Hepatic stellate cell (primary cell): ENCODE measurements at places on chromosomes 12 and 14.

- DNase-seq: no peak
Observed at GRCh38 chr12:46553266-46553665, 180.7 kb upstream of the SLC38A2 start.

DNA sequence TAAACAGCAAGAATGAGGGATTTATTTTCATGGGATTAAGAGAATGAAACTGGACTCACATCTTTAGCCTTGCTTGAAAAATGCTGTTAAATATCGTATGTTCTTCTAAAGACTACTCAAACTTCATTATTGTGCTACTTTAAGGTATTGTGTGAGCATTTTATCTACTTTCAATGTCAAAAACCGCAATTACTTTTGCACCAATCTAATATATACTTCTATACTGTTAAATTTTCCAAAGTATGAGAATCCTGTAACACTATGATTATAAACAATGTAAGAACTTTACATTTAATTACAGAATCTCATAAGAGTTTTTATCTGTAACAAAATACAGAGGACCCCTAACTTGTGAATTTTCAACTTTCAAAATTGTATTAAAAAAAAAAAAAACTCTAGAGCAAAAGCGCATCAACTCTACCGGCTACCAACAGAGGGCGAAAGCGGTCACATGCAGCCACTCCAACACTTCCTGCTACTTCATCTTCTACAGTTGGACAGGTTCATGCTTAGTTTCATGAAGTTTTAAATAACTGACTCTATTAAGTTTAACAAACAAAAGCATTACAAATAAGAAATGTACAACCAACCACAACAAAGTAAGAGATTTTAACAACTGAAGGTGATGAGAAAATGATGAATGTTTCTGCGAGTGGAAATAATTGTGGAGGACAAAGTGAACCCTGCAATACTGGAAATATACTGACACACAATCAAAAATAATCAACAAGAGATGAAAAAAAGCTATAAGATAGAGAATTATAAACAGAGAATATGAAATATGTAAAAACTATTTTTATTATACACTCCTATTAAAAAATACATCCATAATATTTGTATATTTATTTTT, 210.9 kb downstream of the MED13L start:
- DNase-seq: peak; percentile 19

- DNase-seq: no peak
Observed at GRCh38 chr12:39816671-39817185, 197.1 kb upstream of the ABCD2 start.

- no peak for DNase-seq
Observed at GRCh38 chr12:90333424-90333823, 621.6 kb downstream of the CCER1 start.

GRCh38 chr14:50452296-50452695, 55.6 kb upstream of the CDKL1 start:
- DNase-seq: no peak

DNA sequence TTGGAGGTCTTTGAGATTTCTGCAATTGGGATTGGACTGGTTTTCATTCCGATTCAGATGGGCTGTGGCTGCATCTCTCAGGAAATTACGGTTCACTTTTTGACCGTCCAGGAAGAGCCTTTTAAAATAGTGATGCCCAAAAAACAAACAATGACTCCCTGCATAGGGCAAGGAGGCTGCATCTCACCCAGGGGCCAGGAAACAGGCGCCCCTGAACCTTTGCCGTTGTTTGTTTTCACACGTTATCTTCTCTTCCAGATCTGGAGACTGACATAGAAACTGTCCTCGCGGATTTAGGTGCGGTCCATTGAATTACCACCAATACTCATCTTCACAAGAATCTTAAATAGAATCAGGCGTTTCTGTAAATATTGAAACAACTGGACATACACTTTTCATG, 66.0 kb downstream of the FLRT2 start:
- no peak for DNase-seq

DNA sequence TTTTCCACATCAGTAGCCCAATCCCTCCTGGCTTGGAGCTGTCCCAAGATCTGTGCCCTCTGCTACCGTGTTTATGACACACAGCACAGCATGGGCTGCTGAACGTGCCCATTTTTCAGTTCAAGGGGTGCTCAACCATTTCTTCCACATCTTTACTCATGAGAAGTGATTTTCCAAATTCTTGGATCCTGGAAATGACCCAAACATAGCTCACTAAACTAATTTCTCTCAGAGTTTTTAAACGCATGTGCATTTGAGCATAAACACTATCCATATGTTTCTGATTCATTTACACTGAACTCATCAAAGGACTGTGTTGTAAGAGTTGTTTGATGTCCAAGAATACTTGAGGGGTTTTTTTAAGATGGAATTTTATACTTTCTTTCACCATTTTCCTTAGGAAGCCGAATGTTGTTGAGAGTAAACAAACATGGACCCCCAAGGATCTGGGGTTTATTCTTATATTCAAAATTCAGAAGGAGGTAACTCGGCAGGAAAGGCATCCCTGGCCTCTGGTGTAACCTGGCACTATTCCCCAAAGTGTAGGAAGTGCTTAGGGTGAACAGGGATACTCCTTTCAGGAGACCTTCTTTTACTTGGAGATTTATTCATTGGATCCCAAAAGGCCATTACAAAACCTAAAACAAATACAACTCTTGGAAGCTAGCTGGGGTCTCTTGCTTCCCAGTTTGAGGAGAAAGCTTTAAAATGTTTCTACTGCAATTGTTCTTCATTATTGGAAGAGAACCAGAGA, 215.0 kb downstream of the BMP4 start:
- DNase-seq: no peak

DNA sequence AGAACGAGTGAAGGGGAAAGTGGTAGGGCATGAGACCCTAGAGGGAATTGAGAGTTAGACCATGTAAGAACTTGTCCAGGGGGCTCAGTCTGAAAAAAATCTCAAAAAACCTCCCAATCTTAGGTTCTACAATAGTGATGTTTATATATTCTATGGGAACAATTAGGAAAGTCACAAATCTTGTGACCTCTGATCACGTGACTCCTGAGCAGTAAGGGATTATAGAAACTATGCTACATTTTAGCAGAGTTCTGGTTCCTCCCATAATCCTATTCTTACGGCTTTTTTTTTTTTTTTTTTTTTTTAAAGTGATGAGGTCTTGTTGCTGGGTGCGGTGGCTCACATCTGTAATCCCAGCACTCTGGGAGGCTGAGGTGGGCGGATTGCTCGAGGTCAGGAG, 5.8 kb downstream of the ADCK1 start:
- no peak for DNase-seq

- no peak for DNase-seq
Observed at GRCh38 chr12:109681986-109682707, 31.5 kb upstream of the FAM222A start.

DNA sequence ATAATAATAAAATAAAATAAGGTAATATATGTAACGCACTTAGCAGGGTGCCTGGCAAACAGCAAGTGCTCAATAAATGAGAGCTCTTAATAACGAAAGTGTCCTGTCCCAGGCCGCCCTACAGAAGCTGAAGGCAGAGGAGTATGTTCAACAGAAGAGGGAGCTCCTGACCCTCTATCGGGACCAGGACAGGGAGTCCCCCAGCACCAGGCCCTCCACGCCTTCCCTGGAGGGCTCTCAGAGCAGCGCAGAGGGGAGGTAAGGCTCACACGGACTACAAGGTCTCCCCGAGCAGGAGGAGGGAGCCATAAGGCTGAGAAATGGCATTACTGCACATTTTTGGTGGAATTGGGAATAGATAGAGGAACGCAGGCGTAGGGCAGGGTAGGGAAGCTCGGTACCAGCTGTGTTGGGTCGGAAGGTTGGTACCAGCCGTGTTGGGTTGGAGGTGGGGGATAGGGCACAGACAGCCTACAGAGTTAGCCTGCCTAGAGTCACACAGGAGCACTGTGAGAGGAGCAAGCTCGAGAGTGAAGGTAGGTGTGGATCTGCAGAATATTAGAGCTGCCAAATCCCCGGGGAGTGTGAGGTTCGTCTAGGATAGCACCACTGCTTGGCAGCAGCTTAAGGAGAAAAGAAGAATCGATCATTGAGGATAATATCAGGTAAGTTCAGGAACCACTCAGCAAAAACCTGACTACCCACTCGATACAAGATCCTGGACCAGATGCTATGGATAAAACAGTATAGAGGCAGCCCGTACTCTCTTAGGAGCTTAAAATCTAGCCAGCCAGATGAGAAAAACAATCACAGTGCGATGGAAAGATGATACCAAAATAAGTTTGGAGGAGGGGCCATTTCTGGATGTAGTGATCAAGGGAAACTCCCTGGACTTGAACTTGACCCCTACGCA, 15.3 kb downstream of the TNFRSF1A start:
- DNase-seq: peak; percentile 65

- DNase-seq: no peak
Observed at GRCh38 chr12:113837528-113838296, 128.4 kb downstream of the RBM19 start.

DNA sequence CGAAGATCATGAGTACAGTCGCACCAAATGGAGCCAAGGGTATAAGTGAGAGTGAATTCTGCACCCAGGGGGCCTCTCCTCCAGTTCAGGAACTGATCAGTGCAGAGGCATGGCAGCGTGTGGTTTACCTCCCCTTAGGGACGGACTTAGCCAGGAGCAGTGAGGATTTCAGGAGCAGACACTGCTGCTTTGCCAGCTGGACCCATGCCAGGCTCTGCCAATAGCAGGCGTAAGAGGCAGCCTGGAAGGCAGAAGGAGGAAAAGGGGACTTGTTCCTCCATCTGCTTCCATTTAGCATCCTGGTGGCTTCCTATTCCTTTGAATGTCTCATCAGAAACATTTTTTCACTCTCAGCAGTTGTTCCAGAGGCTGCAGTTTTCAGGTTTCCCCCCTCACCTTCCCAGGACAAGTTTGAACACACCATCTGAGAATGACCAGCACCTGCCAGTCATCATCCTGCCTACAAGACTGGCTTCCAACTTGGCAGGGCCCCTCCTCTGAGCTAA, 137.0 kb upstream of the LMNTD1 start:
- no peak for DNase-seq

DNA sequence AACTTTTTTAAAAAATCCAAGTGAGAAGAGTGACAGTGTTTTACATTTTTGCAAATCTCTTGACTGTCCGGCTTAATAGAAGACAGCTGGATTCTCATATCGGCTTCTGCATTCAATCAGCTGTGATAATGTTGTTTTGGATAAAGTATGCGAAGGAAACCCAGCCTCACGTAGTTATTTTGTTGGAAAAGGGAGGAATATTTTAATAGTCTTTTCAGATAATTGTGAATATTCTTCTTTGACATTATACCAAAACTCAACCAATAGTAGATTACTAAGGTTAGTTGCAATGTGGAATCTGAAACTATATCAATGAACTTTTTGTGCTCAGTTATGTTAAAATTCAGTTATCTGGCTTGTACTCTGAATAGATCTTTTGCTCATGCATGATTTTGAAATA, 276.5 kb downstream of the ZFP36L1 start:
- DNase-seq: no peak

DNA sequence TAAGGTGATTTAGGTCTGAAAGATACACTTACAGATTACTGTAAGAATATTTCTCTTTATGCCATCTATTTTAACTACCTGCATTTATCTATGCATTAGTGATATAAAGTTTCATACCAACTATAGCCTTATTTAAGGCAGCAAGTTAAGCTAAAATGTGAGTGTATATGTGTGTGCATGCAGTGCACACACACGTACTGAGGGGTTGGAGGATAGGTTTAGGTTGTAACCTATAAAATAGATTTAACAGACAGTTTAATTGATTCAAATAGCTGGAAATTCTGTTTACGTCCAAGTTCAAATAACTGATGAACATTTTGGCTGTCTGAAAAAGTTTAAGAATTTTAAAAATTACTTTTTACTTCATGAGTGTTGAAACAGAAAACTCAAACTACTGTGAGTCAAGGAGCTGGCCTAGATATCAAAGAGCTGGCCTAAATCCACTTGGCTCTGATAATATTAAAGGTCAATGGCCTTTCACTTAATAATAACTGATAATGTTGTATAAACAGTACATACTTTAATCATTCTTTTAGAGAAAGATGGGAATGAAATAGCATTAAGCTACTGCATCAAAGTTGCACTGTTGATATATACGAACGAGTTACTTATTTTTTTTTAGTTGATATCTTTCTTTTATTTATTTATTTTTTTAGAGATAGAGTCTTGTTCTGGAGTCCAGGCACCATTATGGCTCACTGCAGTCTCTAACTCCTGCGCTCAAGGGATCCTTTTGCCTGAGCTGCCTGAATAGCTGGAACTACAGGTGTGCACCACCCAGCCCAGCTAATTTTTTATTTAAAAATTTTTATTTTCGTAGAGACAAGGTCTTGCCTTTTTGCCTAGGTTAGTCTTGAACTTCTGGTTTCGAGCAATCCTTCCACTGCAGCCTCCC, 13.8 kb upstream of the KCNJ8 start:
- DNase-seq: no peak

- no peak for DNase-seq
Observed at GRCh38 chr14:32821964-32822653, 116.6 kb upstream of the NPAS3 start.

- no peak for DNase-seq
Observed at GRCh38 chr12:2165021-2165420, 112.2 kb downstream of the CACNA1C start.

- no peak for DNase-seq
Observed at GRCh38 chr12:103573185-103573584, 13.9 kb upstream of the STAB2 start.

- DNase-seq: no peak
Observed at GRCh38 chr14:63508033-63508432, 35.1 kb downstream of the PPP2R5E start.
